ENCODE measurements at places on chromosomes 3 and 15.

DNA sequence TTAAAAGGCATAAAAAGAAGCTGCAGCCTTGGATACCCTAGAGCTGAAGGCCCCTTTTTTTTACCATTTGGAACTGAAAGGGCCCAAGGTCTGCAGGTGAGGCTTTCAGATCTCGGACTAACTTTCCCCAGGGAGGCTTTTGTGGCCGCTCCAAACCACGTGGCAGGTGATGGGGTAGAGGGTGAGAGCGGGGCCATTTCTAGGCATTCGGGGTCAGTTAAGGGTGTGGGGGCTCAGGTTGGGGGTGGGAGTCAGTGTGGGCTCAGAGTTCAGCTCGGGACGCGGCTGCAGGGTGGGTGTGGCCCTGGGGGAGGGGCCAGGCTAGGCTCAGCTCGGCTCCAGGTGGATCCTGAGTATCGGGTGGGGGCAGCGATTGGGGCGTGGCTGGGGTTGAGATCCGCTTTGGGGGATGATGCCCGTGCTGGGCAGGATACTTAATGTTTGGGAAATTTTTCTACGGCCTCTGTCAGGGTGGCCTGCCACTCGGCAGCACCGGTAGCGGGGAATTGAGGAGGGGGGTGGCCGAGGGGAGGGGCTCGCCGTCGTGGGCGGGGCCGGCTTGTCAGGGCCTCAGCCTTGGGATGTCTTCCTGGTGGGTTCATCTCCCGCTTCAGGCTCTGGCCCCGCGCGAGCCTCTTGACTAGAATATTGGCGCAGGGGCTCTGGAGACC is 2.5 kb downstream of the KLF13 start:
- DNase-seq: no peak

DNA sequence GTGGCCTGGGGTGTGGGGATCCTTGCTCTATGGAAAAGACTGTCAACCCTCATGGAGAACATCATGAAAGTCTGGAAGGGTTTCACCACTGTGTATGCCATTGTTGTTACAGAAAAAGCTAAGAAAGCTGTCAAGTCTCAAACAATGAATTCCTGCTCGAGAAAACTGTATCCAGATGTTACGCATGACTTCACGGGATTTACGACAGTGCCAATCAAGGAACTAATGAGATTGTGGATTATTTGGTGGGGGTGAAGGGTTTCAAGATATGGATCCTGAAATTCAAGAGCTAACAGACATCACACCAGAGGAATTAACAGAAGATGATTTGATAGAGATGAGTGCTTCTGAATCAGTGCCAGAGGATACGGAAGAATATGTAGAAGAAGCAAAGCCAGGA is 7.8 kb downstream of the PPP1R2 start:
- DNase-seq: no peak

GRCh38 chr3:14477311-14477935 is 62.7 kb downstream of the GRIP2 start:
- no peak for DNase-seq

DNA sequence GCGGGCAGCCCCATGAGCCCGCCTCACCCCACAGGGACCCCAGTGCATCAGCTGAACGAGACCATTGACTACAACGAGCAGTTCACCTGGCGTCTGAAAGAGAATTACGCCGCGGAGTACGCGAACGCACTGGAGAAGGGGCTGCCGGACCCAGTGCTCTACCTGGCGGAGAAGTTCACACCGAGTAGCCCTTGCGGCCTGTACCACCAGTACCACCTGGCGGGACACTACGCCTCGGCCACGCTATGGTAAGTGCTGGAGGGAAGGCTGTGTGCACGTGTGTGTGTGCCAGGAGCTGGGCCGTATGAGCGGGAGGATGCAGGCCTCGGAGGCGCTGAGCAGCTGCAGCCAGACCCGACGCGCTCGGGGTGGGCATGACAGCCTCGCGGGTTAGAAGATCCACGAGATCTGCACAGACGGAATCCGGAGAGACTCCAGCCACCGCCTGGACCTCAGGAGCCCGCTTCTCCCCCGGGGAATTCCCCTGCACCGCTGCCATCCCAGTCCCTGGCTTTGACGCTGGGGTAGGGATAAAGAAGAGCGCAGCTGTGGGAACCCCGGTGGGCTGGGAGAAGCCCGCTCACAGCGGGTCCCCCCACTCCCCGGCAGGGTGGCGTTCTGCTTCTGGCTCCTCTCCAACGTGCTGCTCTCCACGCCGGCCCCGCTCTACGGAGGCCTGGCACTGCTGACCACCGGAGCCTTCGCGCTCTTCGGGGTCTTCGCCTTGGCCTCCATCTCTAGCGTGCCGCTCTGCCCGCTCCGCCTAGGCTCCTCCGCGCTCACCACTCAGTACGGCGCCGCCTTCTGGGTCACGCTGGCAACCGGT is 2.6 kb downstream of the DUOXA2 start:
- DNase-seq: no peak
